Cortex of kidney (tissue), 1 donor: ENCODE measurements at places on chromosomes 5 and 9.

GRCh38 chr9:137152844-137153405 lies 14.0 kb downstream of the GRIN1 start:
- no peak for DNase-seq

DNA sequence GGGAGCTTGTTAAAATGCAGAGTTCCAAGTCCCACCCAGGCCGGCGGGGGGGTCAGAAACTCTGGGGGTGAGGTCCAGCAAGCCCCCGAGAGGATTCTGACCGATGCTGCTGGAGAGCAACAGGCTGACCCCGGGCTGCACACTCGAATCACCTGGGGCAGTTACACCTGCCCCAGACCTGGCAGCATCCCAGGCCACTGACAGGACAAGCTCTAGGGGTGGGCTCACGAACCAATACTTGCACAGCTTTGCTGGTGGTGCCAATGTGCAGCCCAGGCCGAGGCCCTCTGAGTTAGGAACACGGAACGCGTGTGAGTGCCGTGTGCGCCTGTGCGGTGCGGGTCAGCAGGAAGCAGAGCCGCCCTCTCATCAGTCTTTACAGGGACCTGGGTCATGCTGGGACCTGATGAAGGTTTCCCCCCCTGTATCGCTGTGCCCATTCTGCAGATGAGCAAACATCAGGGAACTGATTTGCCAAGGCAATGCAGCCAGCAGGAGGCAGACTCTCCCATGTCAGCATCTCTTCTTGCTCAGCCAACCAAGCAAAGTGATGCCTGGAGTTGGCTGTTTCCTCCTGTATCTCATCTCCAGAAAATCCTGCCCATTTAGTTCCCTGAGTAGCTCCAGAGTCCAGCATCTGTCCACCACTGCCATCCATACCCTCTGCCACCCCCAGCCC lies 16.3 kb downstream of the FAM163B start:
- DNase-seq: no peak

DNA sequence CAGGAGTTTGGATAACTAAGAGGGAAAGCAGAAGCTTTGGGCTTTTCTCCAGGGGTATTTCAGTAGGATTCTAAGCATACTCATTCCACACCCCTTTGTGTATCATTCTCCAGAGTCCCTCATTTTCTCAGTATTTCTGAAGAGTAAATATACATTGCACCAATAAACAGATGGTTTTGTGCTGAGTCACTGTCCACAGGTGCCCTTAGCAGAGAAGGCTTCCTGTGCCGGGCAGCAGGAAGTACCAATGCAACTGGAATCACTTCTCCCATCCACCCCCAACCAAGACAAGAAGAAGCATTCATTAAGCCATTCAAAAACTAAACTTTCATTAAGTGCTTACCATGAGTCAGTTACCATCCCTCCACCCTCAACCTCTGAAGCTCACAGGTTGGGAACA lies 3.6 kb upstream of the CCNJL start:
- DNase-seq: no peak

DNA sequence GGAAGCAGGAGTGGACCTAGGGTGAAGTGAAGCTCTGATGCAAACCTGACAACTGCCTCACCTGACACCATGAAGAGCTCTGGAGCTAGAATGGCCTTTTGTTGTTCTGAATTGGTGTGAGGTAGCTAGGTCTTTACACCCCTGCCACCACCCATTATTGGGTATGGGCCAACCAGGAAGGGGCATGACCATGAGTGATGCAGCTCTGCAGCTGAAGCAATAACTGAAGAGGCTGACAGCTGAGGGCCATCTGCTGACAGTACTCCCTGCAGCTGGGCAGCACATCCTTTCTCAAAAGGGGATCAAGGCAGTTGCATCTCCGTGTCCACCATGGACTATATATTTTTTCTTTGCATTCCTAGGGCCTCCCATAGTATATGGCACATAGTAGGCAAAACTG lies 87.0 kb upstream of the TLE1 start:
- DNase-seq: no peak

- no peak for DNase-seq
Observed at GRCh38 chr9:5563886-5564285, 53.6 kb downstream of the PDCD1LG2 start.

DNA sequence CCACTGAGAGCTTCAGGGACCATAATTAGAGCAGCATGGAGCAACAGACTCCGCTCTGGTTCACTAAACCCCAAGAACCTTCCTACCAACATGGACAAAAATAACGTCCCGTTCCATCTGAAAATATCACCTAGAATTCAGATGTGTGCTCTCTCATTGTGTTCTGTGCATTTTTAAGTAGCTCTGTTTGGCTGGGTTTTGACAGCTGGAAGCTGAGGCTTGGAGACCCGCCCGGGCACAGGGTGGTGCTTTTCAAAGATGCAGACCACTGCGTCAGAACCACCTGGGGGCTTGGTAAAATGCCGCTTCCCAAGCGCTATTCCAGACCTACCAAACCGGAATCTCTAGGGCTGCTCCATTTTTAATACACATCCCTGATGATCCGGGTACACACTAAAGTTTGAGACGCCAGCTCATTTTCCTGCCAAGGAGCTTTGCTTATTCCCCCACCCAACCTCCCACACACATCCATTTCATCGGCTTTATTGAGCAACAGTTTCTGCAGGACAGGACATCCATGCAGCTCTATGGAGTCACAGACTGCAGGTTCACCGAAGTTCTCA lies 104.8 kb downstream of the GABBR2 start:
- no peak for DNase-seq
